ENCODE measurements at places on chromosomes 16 and 17.

DNA sequence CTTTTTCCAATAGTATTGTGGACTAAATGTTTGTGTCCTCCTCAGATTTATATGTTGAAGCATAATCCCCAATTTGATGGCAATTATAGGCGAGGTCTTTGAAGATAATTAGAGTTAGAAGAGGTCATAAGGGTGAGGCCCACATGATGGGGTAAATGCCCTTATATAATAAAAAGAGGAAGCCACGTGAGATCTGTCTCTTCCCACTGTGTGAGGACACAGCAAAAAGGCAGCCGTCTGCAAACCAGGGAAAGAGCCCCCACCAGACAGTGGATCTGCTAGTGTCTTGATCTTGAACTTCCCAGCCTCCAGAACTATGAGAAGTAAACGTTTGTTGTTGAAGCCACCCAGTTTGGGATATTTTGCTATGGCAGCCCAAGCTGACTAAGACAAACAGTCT lies 76.0 kb downstream of the LYRM1 start:
- DNase-seq: no peak

DNA sequence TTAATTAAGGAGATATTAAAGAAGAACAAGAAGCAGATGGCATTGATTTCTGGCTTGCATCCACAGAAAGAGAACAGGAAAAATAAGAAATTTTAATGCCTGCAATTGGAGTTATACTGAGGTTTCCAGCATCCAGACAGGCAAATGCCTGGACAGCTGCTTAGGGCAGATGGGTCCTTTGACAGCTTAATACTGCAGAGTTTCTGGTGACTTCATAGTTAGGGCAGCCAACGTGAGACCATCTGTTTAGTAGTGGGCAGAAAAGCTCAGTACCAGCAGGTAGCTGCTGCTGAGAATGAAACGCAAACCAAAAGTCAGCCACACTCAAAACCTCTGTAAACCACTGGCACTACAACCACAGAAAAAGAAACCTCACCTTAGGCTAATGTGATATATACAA lies 109.8 kb downstream of the CDK5R1 start:
- no peak for DNase-seq

DNA sequence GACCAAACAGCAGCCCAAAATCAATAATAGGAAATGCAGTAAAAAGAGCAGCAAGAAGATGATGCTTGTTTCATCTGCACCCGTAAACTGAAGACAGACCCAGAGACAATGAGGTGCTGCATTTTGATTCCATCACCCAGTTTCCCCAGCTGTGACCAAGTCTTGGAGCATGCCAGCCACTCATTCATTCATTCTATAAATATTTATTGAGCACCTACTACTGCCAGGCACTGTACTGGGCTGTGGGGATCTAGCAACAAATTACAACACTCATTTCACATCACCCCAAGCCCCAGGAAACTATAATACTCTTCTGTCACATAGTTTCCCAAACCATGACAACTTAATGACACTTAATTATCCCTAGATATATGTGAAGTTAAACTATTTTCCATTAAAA lies 79.2 kb downstream of the TOX3 start:
- no peak for DNase-seq

DNA sequence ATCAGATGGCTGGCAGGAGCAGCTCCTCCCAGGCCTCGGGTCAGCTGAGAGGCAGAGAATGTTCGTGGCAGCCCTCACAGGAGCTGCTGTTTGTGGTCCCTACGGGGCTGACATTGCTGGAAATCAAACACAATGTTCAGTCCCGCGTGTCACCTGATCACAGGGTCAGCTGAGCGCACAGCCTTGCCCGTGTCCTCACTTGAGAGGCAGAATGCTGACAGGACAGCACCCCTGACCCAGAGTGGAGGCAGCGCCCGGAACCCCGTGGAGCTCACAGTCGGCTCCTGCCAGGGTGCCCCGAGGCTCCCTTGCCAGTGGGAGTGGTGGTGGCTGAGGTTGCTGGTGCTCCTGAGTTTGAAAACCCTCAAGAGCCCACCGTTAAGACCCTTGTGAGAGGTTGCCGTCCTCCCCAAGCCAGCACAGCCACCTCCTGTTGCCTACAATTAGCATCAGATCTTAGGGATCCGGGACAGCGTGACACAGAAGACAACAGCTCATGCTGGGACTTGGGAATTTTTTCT lies 3.6 kb upstream of the CHMP6 start:
- DNase-seq: no peak

DNA sequence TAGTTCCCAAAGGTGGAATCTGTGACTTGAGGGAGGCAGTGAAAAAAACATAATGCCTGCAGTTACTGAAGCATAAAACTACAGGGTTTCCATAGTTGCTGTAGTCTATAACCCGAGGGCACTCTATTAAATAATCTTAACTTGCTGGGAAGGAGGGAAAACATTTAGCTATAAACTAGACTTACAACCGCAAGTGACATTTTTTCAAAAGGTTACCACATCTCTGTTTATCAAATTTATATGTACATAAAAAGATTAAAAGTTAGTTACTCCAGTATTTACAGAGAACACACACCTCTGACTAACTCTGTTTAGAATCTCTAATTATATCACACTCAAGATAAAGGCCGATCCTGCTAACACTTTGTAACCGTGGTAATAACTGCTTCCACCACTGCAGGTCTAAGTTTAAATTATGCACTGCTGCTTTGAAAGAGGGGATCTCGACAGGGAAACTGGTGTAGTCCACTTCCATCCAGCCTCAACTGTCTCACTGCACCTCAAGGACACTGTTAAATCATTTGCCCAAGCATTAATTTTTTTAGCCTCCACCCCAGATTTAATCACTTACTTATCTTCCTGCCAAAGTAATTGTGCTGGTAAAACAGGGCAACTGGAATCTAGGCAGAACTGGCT lies 14.6 kb downstream of the KCNJ16 start:
- DNase-seq: no peak

DNA sequence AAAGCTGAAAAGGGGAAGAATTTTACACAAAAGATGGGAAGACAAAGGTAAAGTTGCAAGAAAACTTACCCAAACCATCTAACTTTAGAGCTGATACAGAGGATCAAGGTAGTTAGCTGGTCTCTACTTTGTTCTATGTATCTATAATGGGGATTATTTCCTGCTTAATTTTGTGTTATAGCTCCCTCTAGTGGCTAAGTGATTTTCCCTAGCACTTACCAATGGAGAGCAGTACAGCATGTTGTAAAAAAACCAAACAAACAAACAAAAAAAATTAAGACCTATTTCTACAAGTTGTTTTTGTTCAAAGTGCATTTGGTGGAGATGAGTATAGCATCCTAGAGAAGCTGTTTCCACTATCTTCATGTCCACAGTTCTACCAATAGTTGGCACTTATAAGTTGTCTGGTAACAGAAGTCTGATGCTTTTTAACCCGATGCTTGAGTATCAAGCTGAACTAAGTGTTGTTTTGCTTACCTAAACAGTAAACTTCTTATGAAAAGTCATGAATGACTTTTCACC lies 7.5 kb downstream of the SRSF1 start:
- no peak for DNase-seq

- DNase-seq: no peak
Observed at GRCh38 chr17:79939094-79939435, 96.6 kb downstream of the TBC1D16 start.

DNA sequence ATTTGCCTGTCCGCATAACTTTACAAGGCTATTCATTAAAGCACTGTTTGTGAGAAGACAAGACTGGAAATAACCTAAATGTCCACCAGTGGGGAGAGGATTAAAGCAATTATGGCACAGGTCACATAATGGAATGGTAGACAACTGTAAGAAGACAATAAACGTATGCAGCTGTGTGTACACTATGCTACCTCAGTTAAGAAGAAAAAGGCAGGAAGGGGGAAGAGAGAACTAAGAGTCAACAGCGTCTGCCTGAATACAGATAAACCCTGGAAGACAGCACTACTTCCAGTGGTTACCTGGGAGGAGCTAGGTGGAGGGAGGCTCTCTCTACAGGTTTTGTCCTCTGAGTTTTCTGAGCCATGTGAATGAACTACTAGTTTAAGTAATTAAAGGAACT lies 15.3 kb downstream of the CREBBP start:
- no peak for DNase-seq

DNA sequence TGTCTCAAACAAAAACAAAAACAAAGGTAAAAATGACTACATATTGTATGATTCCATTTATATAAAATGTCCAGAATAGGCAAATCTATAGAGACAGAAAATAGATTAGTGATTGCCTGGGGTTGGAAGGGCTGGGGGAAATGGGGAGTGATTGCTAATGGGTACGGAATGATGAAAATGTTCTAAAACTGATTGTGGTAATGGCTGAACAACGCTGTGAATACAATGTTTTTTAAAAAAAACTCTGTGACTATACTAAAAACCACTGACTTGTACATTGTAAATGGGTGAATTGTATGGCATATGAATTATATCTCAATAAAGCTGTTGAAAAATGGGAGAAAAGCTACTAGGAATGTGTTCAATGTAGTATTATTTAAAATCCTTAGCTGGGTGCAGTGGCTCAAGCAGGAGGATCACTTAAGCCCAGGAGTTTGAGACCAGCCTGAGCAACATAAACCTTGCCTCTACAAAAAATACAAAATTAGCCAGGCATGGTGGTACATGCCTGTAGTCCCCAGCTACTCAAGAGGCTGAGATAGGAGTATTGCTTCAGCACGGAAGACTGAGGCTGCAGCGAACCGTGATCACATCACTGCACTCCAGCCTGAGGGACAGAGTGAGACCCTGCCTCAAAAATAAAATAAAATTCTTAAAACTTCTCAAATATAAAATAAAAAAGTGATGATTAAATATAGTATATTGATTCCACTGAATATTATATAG lies 47.9 kb downstream of the TOM1L2 start:
- no peak for DNase-seq

- DNase-seq: no peak
Observed at GRCh38 chr17:237406-237955, 56.0 kb upstream of the DOC2B start.

- no peak for DNase-seq
Observed at GRCh38 chr17:40178021-40178601, 841 bp downstream of the RAPGEFL1 start.

- peak; percentile 93 for DNase-seq
Observed at GRCh38 chr17:75289832-75290337, 652 bp upstream of the SLC25A19 start.

Measured in esophagus muscularis mucosa (tissue), 4 donors.